ENCODE measurements at places on chromosomes 16 and 17.

DNA sequence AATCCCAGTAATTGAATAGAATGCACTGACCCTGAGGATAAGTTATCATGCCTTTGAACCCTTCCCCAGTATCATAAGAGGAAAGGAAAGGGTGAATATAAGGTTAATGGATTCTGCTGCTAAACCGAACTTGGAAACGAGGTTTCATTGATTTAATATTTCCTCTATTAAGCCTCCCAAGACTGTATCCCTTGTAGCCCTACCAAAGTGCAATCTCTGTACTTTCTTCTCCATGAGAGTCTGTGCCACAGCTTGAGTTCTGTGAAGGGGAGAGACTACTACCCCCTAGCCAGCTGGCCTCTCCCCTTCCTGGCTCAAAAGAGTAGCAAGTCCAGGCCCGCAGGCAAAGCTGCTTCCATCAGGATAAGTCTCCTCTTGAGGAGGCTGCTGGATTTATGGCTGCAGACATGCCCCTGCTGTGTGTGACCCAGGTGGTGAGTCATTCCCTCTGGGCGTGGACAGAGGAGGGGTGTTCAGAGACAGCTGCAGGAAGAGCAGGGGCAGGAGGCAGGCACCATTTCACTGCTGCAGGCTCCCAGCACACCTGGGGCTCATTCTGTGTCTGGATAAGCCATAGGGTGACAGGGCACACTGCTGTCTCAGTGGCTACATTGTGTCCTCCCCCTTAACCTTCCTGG is 58.4 kb downstream of the TOM1L2 start:
- no peak for DNase-seq

DNA sequence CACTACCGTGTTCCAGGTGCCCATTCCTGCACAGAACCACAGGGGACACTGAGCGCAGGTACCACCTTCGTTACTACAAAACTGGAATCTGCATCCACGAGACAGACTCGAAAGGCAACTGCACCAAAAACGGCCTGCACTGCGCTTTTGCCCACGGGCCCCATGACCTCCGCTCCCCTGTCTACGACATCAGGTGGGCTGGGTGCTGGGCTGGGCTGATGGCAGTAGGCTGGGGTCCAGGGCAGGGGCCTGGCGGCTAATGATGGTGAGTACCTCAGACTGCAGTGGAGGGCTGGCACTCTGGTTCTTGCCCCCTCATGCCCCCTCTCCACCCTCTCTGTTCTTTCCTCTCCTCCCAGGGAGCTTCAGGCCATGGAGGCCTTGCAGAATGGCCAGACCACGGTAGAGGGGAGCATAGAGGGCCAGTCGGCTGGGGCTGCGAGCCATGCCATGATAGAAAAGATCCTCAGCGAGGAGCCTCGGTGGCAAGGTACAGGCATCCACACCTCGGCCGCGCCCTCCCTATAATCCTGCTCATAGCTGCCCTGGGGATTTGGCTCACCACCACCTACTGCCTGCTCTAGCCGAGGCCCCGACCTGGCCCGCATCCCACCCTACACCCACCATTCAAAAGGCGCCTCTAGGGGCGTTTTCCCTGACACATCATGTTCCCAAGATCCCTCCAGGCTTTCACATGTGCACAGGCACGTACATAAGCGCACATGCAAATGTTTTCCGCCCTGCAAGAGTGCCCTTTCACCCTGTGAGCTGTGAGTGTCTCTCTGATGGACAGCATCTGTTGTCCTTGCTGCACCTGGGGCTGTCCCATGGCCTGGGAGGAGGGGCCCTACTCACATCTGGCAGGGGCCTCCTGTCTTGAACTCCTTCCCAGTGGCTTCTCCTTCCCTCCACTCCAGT is 27.7 kb downstream of the UNK start:
- no peak for DNase-seq

DNA sequence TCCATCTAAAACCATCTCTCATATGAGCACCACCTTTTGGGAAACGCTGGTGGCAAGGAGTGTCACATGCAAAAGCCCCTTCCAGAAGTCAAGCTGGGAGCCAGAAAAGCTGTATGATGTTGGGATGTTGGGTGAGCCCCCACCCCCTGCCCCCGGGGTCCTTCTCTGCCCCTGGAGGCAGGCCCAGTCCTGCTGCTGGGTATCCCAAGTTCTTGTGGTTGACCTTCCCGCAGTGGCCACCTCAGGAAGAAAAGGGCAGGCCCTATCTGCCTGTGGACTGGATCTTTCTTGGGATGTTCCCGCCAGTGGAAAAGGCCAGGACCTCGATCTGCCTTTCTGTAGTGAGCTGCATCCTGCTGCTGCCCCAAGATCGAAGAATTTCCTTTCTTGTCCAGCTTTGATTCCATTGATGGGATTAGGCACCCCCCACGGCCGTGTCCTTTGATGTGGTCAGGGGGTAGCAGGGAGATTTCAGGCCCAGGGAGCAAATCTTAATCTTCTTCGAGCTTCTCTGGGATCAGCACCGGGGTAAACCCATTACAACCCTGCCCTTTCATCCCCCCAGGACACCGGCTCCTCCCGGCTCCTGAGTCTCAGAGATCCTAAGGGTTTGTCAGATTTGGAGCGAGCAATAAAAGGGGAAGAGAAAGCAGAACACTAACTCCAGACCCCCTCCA is 165.6 kb downstream of the RAB11FIP4 start:
- no peak for DNase-seq

DNA sequence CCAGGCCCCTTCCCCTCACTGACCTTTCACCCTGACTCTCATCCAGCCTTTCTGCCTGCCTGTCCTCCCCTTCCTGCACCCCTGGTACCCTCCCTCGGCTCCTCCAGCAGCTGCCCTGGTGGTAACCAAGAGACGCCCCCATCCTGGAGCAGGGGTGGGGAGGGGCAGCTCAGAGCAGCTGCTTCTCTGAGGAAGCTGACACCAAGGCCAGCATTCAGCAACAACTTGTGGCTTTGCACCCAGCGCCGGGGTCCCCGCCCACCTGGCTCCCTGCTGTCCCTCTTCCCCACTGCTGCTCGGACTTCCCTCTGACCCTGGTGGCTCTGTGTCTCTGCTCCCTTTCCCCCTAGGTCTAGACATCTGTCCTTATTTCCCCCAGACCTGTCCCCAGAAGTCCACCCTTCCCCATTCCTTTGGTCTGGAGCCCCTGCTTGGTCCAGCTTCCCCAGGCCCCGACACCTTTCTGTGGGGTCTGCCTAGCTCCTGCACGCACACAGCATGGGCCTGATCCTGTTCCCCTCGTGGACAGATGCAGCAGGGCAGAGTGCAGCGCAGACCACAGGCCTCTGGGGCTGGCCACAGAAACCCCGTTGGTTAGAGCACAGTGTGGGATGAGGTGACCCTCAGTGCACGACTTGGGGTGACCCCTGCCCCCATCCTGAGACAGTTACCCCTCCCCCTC is 1.2 kb upstream of the ATP2A1 start:
- DNase-seq = no peak

DNA sequence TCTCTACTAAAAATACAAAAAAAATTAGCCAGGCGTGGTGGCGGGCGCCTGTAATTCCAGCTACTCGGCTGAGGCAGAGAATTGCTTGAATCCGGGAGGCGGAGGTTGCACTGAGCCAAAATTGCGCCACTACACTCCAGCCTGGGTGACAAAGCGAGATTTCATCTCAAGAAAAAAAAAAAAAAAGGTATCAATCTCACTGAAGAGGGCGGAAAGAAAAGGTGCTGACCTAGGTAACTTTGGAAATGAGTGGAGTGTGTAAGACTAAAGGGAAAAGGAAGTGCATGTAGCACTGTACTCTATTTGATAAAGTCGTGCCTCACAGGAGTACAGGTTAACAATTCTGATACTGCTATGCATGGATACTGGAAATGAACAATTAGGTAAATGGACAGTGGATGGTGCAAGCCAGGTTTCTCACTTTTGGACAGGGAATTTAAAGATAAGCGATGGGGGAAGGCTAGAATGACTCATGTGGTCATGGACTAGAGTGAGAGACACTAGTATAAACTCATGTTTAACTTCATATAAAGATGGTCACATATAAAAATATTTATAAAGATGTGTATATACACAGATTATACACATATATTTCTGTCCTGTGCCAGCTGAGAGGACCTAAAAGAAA is 142.9 kb downstream of the CDK5R1 start:
- no peak for DNase-seq

DNA sequence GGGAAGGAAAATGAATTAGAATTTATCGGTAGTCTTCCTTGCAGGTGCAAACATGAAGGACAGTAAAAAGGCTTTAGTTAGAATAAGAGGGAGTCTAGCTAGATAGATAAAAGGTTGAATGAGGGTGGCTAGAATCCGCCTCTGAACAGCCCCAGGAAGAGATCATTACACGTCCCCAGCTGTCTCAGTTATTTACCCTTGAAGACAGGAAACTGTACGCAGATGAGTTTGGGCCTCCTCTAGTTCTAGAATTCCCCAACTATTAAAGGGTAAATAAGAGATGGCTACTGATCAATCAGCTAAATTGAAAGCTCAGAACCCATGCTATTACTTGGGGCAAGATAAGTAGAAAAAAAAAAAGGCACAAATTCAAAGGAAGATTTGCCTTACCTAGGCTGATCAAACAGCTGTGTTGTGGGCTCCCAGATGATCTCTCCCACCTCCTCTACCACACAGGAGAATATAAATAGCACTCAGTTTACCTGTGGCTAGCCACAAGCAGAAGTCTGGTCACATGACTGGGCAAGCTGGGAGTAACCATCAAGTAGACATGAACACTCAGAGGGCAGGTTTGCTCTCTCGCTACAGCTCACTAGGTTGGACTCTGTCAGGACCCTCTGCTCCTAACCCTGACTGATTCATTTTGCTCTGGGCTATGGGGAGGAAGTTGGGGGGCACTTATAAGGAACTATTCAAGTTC is 17.0 kb downstream of the FAM117A start:
- DNase-seq = no peak

DNA sequence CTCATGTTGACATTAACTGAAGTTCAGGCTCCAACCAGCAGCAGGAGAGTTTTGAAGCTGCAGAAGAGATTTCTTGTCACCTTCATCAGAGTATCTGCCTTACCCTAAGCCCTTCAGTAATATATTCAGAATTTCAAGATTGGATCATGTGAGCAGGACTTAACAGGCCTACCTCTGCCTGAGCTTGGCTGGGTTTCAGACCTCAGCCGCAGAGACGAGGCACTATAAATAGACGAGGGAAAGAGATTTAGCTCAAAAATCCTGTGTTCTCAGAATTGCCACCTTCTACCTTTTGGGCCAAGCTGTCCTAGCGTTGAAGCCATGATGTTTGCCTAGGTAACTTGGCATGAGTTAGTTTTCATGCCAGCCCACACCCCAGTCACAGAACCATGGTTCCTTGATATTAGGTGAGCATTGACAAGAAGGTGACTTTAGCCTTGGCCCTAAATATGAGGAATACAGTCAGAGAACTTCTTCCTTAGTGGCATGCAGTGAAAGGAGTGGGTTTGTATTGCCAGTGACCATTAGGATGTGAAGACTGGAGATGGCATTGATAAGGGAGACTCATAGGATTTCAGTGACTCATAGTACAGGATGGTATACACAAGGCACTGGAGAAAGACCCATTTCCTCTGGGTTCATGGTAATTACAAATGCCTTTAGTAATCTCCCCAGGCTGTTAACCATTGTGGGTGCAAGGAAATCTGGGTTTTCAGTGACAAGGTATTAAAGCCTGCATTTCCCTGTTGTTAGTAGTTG is 224.3 kb downstream of the MSI2 start:
- DNase-seq = no peak

DNA sequence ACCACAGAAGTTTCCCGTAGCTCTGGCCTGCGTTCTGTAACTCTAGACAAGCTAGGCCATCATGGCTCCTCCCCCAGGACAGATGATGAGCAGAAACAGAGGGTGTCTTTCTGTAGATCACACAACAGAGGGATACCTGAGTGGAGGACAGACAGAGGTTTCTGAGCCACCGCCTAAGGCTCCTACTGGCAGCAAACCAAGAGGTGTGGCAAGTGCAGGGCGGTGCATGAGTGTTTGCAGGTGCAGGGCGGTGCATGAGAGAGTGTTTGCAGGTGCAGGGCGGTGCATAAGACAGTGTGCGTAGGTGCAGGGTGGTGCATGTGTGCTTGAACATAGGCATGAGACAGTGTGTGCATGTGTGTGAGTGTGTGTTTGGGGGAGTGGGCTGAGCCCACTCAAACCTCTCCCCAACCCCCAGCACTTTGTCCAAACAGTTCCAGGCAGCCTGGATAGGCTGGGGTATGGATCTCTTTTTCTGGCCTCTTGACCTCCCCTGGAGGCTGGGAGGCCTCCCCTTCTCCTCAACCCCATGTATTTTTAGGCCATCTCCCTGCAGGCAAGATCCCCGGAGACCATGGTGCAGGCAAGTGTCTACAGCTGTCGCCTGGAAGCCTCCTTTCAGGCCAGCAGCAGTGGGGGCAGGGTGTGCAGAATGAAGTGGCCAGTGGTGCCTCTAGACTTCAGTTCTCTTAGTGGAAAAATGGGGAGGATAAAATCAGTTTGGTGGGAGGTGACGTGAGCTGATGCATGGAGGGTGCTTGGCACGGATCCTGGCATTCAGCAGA is 53.4 kb upstream of the CBX4 start:
- no peak for DNase-seq

- no peak for DNase-seq
Observed at GRCh38 chr17:72376526-72377345, 255.9 kb downstream of the SOX9 start.

DNA sequence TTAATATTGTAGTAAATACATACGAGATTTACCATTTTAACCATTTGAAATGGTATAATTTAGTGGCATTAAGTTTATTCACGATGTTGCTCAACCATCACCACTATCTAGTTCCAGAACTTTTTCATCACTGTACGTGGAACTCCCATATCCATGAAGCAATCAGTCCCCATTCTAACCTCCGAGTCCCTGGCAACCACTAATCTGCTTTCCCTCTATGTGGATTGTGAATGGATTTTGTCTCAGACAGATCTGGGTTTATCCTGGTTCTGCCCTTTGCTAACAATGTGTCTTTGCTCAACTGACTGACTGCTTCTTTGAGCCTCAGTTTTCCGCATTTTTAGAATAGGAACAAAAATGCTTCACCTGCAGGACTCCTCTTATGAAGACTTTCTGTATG is 51.4 kb downstream of the TANGO6 start:
- no peak for DNase-seq

- peak; percentile 75 for DNase-seq
Observed at GRCh38 chr17:62968445-62968923, 2.4 kb downstream of the TANC2 start.

- DNase-seq = no peak
Observed at GRCh38 chr17:27808628-27809027, 8.3 kb upstream of the NOS2 start.

DNA sequence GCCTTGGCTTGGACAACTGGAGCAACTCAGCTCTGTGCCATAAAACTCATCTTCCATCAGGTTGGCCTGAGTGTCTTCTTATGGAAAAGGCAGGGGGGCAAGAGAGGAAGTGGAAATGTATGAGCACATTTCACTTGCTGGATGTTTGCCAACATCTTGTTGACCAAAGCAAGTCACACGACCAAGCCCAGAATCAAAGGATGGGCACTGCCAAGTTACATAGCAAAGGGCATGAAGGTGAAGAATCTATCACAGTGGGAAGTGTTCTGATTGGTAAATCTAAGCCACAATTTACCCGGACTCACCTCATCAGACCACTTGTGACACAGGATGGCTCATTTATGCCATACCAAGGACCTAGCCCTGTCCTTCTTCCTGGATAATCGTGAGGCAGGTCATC is 310.5 kb upstream of the IRX5 start:
- DNase-seq = no peak

GRCh38 chr17:68290955-68291835 is at the start of the genes ARSG and SLC16A6:
TSS of gene ARSG (plus strand) at chr17:68291495. CDS start at chr17:68307494, 15,999 bp downstream.
TSS of gene SLC16A6 (minus strand) at chr17:68291127. CDS start at chr17:68278320, 12,807 bp downstream.
- DNase-seq = peak; percentile 78

GRCh38 chr17:14351493-14351892 is 50.6 kb downstream of the HS3ST3B1 start:
- DNase-seq = no peak

Data from stimulated activated naive CD4-positive, alpha-beta T cell (primary cell).